Neural progenitor cell (in vitro differentiated cells): ENCODE measurements at places on chromosomes 5 and 9.
A peak's percentile ranks its signal among the peaks of the same experiment; 100 is the strongest.

DNA sequence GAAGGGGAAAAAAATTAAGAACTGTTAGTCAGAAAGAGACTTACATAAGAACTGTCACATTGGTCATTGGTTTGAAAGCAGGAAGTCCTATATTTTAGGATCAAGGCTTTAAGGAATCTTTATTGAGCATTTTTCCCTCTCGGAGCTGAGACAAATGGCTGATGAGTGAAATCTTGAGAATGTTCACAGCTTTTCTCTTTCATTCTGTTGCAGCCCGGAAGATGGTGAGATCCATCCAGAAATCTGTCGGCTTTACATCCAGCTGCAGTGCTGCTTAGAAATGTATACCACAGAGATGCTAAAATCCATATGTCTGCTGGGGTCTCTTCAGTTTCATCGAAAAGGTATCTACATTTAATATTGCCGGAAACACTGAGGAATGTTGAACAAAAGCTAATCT lies 69.7 kb downstream of the RGS7BP start:
- no peak for DNase-seq

DNA sequence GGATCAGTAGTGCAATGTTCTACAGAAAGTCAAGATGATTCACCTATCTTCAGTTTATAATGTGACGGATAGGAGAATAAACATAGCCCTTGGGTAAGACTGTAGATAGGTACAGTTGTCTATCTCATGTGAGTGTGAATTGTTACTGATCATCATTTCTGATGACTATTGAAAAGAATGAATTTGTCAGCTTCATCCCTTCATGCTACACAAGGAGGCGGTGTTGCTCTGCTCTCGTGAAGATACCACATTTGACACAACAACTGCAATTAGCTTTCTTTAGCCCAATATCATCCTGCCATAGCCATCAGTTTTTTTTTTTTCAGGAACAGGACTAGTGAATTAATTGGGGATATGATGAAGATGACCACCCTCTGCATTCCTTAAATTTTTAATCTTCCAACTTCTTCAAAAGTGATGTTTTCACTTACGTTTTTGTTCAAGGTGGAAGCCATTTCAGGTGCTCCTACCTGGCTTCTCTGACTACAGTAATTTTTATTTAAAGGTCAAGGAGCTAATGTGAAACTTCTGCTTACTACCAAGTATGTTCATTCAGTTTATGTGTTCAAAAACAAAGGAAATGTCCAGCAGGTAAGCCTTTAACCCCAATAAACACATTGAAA lies 152.9 kb upstream of the MOCS2 start:
- DNase-seq, result peak; percentile 46

DNA sequence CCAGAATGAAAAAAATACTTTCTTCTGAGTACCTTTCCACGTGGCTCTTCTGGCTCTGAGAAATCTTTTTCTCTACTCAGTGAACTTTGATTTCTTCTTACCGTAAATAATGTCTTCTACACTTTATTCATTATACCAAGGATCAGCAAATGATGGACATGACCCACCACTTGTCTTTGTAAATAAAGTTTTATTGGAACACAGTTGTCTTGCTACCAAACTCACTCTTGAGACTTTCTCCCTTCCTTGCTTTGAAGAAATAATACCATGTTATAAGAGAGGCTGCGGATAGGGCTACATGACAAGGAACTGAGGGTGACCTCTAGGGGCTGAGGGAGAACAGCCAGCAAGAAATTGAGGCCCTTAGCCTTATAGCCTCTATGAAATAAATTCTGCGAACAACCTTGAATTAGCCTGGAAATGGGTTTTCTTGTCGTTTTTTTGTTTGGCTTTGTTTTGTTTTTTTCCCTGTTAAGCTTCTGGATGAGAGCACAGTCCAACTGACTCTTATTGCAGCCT lies 212.5 kb downstream of the COMMD10 start:
- no peak for DNase-seq

DNA sequence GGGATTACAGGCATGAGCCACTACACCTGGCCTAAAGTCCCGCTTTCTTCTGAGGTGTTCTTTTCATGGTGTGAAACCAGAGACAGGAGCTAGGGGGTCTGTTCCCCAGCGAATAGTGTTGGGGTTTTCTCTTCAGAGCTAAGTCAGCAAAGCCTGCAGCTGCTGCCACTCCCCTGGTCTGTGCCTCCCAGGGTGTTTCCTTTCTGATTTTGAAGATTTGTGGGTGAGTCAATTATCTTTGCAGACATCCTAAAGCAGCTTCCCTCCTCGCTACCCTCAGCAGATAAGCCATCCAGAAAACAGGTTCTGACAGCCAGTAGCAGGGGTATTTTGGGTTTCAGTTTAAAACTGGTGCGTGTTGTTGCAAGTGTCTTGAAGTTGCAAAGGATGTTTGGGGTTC lies 72.0 kb upstream of the IQGAP2 start:
- peak; percentile 55 for DNase-seq

DNA sequence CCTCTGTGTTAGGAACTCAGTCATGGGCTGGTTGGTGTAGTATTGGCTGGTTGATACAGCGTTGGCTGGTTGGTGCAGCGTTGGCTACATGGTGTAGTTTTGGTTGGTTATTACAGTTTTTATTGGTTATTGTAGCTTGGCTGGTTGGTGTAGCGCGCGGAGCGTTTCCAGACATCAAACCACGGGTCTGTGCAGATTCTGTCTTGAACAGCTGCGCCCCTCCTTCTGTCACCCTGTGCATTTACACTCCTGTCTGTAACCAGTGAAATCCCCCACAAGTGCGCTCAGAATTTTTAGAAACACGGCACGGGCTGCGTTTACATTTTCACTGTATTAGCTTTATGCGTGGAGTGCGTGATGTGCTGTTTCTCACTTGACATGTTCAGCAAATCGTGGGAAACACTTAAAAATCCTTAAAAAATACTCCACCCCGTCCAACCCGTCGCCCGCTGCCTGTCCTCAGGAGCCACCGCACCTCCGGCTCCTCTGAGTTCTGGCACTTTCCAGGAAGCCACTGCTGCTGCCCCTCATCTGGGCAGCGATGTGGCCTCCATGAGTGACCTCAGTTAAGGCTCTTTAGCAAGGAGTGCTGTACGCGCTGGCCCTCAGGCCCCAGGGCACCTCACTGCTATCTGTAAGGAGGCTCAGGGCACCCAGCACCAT lies 20.8 kb downstream of the NKD2 start:
- no peak for DNase-seq

- DNase-seq, result no peak
Measured at GRCh38 chr9:132855904-132856303, 22.2 kb downstream of the AK8 start.

GRCh38 chr5:160435532-160435931 lies 13.9 kb downstream of the PTTG1 start:
- no peak for DNase-seq

- DNase-seq, result no peak
Measured at GRCh38 chr9:1094749-1095148, 44.6 kb downstream of the DMRT2 start.

DNA sequence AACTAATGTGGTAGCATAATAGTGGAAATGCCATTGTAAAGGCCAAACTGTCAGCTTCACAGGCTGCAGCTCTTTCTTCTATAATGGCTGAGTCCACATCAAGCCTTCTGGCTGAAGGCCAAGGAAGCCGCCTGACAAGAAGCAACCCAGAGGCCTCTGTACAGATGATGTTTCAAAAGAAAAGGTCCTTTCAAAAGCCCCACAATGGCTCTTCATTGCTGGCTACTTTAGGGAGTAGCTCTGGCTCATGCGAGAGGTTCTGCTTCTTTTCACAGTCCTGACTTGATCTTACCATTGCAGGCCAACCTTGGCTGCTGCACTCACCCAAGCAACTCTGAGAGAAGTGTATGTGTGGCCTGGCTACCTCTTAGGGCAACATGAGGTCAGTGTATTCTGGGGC lies 54.5 kb upstream of the EQTN start:
- no peak for DNase-seq

GRCh38 chr5:71873191-71873591 lies 154.1 kb downstream of the CARTPT start:
- no peak for DNase-seq

- DNase-seq, result peak; percentile 77
Measured at GRCh38 chr5:177542816-177543465, 11.4 kb downstream of the FAM193B start.

GRCh38 chr9:123108976-123109375 lies 75.5 kb downstream of the GPR21 start:
- DNase-seq, result no peak

GRCh38 chr9:134126373-134126772 lies 9.5 kb upstream of the WDR5 start:
- DNase-seq, result no peak

GRCh38 chr9:5915438-5915837 lies 24.7 kb downstream of the MLANA start:
- DNase-seq, result no peak

DNA sequence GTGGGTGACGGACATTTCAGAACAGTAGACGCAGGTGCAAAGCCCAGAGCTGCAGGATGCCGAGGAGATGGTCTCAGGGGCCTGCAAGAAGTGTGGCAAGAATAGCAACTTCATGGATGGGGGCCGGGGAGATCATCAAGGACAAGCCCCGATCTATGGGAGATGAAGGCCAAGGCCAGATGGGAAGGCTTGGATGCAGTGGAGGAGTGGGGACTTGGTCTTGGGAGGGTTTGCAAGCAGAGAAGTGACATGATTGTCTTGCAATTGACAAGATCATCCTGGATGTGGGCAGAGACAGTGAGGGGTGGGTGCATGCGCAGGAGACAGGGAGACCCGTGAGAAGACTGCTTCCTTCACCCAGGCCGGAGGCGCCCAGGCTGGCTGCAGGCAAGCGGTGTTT lies 198.1 kb downstream of the CDK5RAP2 start:
- DNase-seq, result no peak

- DNase-seq, result no peak
Measured at GRCh38 chr5:87347272-87347671, 65.5 kb downstream of the CCNH start.

- no peak for DNase-seq
Measured at GRCh38 chr9:127884976-127885490, 7.6 kb upstream of the AK1 start.

DNA sequence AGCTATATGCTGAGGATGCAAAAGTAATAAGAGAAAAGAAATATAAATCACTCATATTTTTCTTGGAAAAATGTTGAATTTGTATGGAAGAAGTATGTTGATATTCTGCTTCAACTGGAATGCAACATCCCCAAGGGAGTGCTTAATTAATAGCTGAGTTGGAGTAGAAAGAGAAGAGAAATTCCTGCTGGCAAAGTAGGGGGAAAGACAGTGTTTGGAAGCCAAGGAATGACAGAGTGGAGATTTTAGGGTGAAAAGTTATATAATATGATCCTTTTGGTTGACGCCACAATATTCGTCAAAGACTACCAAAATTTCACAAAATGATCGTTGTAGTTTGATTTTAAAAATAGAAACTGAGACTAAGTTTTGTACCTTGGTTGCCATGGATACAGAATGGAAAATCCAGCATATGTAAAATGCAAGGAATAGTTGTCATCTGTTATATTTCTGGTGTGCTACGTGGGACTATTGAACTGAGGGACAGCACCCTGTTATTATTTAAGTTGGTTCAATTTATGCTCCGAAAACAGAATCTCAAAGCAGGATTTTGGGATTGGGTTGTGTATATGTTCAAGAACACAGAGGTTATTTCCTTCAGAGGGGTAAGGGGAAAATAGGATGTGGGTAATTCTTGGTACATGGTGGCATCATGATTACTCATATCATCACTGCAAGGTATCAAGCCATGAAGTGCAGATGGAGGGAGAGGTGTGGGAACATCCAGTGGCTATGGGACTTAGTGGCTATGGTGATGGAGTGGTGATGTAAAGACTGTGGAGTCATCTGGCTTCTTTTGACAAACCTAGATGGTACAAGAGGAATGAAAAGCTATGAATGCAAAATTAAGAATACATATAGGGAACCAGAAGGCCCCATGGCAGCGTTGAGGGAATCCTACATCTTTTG lies 61.0 kb downstream of the SUB1 start:
- no peak for DNase-seq

GRCh38 chr5:53446908-53447307 lies 33.5 kb upstream of the FST start:
- no peak for DNase-seq

- peak; percentile 82 for DNase-seq
Measured at GRCh38 chr9:135701959-135702721, at the start of gene KCNT1. TSS of gene KCNT1 (plus strand) at chr9:135702185. CDS start at chr9:135702259, 74 bp downstream.

- peak; percentile 52 for DNase-seq
Measured at GRCh38 chr5:139137697-139138096, 60.5 kb downstream of the SIL1 start.

DNA sequence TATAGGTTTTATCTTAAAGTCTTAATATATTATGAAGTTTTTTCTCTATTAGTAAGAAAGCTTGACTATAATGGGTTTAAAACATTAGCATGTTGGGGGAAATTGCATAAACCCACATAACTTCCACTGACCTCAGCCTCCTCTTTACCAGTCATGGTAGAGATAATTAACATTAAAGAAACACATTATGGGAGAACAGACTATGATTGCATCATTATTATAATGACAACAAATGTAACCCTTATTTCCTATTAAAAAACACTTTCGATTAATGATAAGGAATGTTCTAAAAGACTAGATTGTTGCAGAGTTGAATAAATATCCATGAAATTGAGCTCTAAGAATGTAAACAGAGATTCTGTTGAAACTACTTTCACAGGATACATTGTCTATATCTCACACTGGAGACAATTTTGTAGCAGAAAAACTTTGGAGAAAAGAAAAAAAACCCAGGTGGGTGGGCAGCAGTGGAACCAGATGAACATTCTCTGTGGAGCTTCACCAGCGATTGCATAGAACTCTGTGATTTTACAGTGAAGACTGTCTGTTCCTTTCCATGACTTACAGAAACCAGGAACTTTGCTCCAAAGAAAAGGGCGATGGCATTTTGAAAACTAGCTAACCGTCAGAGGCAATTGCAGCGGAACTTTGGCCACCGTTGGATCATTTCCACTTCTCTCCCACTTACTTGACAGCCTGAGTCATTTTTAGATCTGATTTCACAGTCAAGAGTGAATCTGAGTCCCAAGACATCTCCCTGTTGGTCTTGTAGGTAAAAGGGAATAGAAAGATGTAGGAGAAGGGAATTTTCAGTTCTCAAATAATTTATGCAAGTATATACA lies 21.0 kb upstream of the ERAP2 start:
- no peak for DNase-seq

DNA sequence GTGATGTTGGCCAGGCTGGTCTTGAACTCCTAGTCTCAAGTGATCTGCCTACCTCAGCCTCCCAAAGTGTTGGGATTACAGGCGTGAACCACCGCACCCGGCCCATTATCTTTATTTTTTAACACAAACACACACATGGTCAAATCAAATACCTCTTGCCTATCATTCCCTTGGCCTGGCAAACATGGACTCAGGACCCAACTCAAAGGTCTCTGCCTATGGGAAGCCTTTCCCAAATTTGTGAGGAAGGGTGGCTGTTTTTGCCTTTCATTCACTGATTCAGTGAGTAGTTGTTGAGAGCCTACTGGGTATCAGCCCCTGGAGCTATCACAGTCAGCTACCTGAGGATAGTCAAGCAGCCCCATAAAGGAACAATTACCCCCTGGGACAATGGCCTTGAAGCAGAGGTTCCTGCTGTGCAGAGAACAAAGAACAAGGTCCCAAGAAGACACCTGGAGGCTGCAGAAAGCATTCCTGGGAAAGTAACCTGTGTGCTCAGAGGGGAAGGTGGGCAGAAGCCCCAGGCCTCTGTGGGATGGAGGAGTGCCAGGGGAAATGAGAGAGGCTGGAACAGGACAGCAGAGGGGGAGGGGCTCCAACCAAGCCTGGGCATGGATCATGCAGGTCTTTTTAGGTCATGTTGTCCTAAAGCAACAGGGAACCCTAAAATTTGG lies 126.4 kb downstream of the CRB2 start:
- DNase-seq, result no peak
